Stimulated activated CD8-positive, alpha-beta memory T cell treated with anti-CD3 and anti-CD28 coated beads, Interleukin-7, amount 100 ng/mL, for 1 hour (primary cell): ENCODE measurements at places on chromosomes 5 and 9.

DNA sequence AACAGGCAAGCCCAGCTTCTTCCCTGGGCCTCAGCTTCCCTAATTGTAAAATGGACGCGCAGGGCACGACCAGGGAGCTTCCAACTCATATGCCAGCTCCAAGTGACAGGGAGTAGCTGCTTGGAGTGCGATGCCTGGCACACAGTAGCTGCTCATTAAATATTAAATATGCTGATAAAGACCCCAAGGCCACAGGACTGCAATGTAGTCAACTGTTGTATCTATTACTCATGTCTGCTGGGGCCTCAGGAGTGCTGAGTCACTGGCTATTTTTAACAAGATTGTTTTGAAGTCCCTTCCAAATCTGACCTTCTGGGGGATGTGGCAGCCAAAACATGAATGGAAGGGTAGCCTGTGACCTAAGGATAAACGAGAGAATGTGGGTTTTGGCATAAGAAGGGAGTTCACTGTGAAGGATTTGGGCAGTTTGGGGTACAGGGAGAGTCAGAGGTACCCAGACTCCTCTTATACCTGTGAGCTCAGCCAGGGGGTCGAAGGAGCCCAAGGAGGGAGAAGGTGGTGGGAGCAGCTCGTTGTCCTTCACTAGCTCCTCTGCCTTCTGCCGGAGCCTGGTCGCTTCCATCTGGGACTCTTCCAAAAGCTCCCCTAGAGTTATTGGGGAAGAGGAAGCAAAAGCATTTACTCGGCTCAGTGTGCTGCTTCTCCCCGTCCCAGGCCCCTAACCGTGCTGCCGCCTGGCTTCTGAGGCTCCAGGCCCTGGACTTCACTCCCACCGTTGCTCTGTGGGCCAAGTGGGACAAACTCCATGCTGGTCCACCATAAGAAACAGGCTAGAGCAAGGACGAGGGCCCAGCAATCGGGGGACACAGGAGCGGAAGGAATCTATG, 17.5 kb downstream of the TNIP1 start:
- no peak for DNase-seq

- DNase-seq: peak; percentile 41
These were observed 996 bp upstream of the GAS1 start for GRCh38 chr9:86948074-86948929.

- no peak for DNase-seq
These were observed 53.5 kb downstream of the SUSD1 start for GRCh38 chr9:112121633-112122032.

GRCh38 chr5:154110716-154111115, 71.9 kb downstream of the MFAP3 start:
- no peak for DNase-seq

DNA sequence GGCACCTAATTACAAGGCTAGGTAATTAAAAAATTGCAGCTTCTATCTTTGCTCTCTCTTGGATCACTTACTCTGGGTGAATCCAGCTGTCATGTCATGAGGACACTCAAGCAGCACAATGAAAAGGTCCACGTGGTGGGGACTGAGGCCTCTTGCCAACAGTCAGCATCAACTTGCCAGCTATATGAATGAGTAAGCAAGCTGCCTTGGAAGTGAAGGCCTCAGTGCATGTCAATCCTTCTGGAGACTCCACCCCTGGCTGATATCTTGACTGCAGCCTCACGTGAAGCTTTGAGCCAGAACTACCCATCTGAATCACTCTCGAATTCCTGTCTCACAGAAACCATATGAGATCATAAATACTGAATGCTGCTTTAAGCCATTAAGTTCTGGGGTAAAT, 140.5 kb downstream of the SNX18 start:
- no peak for DNase-seq

DNA sequence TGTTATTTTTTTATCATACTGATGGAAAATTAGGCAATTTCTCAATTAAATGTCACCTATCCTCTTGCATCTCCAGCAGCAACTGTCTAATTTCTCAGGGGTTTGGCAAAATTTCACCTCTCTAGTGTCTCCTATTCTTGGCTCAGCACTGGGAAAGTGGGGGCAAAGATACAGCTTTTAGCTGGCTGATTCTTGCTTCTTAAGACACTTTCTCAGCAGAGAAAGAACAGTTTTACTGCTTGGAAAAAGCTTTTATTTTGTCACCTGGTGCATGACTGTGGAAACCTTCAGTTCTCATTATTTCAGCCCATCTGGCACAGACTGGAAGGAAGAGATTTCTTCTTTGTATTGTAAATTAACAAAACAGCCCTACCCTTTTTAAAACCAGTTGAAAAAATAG, 283.6 kb upstream of the SGCD start:
- no peak for DNase-seq

DNA sequence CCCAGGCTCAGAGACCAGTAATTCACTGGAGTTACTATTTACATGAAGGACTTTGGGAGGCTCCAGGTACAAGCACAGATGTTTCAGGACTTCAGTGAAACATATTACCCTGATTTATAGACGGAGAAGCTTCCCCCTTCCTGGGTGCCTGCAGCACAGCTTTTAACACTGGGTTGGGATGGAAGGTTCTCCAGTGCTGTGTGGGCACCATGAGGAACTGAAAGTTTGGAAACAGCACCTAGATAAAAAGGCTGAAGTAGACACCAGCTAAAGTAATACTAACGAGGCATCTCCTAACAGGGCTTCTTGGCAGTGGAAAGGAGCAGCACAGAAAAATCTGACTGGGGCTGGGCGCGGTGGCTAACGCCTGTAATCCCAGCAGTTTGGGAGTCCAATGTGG, 70.7 kb downstream of the GCNT1 start:
- DNase-seq: no peak

GRCh38 chr9:112078432-112078831, 96.7 kb downstream of the SUSD1 start:
- no peak for DNase-seq
